ENCODE measurements at places on chromosomes 7 and 10.

DNA sequence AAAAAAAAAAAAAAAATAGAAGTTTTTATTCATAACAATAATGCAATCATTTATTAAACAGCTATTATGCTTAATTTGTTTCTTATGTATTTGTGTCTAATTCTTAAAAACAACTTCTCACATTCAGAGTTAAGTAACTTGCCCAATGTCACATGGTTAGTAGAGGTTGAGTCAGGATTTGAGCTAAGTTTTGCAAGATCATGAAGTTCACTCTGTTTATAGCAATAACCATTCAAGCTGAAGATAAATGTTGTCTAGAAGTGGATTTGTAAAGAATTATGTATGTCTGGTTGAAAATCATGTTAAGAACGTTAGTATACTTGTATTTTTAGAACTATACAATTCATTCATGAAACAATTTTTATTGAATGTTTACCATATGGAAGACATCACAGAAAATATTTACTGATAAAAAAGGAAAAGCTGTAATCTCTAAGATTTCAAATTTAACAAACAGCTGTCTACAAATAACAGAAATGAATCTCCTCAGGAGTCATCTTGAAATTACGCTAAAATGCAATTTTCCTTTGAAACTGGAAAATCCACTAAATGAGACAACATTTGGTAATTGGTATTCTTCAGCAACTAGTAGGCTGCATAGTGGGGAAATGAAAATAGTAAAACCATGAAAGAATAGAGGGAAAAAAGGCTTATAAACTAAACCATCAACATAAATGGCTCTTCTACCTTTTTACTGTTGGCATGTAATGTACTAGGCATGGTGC lies 70.5 kb upstream of the AHR start:
- no peak for DNase-seq

- no peak for DNase-seq
Measured at GRCh38 chr7:46695051-46695708, 774.1 kb upstream of the IGFBP3 start.

- no peak for DNase-seq
Measured at GRCh38 chr10:95247200-95247880, 43.5 kb downstream of the PDLIM1 start.

- DNase-seq, result no peak
Measured at GRCh38 chr10:33237736-33238624, 96.5 kb downstream of the NRP1 start.

GRCh38 chr10:6269953-6270867 lies 67.5 kb downstream of the PFKFB3 start:
- DNase-seq, result peak; percentile 72

DNA sequence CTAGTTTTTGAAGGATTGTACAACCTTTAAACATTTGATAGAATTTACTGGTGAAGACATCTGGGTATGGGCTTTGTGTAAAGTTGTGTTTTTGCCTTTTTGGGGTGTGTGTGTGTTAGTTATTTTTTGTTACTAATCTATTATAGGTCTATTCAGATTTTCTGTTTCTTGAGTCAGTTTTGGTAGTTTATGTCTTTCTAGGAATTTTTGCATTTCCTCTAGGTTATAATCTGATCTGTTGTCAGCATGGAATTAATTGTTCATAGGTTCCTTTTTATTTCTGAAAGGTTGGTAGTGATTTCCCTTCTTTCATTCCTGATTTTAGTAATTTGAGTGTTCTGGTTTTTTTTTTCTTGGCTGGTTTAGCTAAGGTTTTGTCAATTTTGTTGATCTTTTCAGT lies 17.7 kb downstream of the SEPTIN7 start:
- no peak for DNase-seq

GRCh38 chr10:16570731-16571130 lies 49.1 kb upstream of the C1QL3 start:
- no peak for DNase-seq

DNA sequence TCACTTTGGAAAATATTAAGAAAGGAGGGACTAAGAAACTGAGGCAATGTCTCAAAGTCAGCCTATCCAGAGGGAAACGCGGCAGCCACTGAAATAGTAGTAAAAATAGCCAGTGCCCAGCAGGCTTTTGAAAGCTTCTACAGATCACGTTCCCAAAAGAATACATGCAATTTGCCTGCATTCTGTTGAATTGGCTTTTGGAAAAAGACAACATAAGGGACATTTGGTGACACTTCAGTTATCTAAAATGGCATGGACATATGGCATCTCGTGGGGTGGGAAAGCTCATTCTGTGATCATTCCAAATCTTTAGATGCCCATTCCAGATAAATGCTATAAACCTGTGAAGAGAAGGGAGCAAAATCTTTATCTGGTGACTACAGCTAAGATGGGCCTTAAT lies 82.8 kb upstream of the PDE1C start:
- no peak for DNase-seq

DNA sequence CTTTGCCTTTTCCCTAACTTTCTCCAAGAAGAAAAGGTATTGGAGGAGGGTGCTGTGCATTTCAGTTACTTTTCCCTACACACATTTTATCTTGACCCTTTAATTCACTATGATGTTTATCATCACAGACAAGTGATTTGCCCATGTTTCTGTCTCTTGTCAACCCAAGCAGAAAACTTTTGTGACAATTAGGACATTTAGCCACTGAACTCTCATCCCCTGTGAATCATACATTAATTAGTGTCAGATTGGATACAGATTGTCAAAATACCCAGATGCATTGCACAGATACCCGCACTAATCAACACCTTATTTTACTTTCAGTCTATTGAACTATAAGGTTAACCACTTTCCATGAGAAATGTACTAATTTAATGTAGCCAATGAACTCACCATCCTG lies 912.9 kb downstream of the SORCS1 start:
- DNase-seq, result no peak

DNA sequence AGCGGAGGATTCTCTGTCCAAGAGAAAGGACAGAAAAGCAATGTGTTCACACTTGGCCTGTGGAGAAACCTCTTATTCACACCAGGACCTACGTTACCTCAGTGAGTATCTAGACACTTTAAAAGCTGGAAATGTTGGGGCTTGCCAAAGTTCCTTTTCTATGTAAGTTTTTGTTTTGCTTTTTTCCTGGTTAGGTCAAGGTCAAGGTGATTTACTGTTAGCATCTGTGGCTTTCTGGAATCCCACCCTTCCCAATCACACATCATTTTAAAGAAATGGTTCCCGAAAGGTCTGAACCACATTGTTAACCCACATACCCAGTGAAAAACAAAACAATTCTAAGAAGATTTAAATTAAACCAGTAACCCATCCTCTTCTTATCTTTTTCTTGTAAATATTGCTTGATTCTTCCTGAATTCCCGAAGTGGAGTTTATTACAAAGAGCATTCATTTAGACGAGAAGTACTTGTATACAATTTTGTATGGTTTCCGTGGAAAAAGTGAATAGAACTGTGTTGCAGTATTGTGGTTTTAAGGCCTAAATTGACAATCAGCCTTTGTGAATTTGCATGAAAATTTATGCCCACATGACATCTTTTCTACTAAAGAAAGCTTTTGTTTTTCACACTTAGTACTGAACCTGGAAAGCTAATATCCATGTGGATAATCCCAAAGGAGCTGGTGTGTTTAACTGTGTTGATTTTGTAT lies 827.0 kb upstream of the IGFBP3 start:
- DNase-seq, result no peak

DNA sequence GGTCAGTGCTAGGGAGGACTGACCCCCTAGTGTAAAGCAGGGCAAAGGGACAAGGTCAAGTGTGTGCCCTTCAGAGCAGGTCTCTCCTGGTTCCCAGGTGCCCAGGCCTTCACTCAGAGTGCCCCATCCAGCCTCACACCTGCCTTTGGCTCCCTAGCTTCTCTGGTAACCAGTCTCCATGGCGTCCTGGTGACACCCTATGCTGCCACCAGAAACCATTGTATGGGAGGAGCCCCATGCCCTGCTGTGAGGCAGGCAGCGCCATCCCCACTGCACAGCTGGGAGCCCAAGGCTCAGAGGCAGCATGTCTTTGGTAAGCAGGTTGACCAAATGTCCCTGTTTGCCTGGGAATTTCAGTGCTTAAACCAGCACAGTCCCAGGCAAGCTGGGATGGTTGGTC lies 33.1 kb upstream of the HMX3 start:
- no peak for DNase-seq

DNA sequence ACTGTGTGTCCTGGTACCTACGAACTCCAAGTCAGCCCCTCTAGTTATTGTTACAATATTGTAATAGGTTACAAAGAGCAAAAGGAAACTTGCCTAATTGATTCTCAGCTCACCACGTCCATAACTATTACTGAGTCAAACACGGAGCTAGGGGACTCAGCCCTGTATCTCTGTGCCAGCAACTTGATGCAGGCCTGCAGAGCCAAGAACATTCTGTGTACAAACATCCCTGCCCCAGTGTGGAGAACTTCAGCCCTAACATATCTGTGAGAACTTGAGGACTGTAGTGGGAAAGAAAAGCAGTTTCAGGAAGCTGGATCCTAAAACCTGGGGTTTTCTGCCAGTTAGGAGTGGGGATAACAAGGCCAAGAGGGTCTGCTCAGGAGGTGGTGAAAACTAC lies 114.9 kb upstream of the PRSS58 start:
- DNase-seq, result no peak

- no peak for DNase-seq
Measured at GRCh38 chr10:114748241-114748640, 73.3 kb upstream of the FHIP2A start.

GRCh38 chr7:107692501-107692900 lies 31.9 kb downstream of the SLC26A4 start:
- DNase-seq, result no peak

DNA sequence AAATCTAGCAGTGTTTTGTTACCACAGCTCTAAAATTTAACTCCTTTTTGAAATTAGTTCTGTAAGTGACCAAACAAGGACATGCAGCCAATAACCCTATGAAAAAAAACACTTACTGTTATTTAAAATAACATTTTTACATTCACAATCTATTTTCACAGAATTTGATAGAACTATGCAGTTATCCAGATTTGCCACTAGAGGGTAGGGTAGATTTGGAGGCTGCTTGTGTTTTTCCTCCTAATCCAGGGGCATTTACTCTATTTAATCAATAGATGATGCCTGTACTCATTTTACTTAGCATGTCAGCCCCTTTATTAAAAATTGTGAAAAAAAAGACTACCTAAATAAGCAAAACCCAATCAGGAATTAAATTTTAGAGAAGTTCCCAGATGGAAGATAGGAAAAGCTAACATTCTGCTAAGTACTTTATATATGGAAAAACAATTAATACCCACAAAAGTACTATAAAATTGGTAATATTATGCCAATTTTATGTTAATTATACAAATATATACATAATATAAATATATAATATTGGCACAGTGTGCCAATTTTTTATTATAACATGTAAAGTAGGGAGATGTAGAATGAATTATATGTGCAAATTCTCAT lies 18.1 kb upstream of the LIPK start:
- DNase-seq, result peak; percentile 30

GRCh38 chr7:91945476-91945875 lies 4.8 kb downstream of the AKAP9 start:
- DNase-seq, result no peak

DNA sequence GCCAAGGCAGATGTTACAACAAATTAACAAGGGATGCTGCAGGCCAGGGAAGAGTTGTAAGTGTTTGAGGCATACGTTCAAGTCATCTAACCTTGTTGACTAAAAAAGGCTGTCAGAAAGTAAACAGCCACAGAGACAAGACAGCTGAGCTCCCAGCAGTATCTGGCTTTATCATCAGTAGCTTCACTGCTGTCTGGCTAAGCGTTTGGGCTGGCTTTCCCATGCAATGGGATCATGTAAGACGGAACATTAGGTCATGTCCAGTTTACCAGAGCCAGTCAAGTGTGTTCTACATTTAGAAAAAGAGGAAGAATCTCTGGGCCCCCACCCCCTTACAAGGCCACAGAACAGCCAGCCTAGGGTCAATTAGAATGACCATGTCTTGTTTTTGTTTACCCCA lies 51.3 kb upstream of the GSAP start:
- no peak for DNase-seq

DNA sequence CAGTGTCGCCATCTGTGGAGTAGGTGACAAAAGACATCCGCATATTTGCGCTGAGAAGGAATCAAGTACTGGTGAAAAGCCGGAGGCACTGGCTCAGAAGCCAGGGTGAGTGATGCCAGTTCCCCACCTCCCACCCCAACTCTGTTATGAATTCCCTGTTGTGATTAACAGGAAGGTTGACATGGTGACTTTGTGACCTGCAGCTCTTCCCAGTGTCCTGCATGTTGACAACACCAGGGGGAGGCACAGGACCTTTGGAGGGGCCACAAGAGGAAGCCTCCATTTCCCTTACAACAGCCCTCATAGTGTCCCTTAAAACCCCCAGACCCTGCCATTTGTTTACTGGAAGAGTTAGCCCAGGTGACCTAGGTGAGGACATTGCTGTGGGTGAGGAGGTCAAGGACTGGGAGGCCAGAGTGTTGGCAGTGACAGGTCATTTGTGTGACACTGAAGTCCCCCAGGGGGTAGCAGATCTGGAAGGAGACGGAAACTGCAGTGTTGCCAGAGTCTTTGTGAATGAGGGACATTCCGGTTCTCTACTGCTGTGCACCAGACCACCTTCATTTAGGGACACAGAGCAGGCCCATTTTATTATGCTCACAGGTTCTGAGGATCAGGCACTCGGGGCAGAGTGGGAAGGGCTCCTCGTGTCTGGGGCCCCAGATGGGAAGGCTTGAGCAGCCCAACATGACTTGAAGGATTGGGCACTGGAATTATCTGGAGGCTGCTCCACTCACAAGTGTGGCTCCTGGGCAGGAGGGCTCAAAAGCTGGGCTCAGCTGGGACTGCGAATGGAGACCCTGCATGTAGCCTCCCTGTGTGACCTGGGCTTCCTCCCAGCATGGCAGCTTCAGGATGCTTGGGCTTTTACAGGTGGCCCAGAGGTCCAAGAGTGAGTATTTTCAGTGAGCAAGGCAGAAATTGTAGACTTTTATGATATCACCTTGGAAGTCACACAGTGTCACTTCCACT lies 13.0 kb upstream of the ANTXRL start:
- no peak for DNase-seq

DNA sequence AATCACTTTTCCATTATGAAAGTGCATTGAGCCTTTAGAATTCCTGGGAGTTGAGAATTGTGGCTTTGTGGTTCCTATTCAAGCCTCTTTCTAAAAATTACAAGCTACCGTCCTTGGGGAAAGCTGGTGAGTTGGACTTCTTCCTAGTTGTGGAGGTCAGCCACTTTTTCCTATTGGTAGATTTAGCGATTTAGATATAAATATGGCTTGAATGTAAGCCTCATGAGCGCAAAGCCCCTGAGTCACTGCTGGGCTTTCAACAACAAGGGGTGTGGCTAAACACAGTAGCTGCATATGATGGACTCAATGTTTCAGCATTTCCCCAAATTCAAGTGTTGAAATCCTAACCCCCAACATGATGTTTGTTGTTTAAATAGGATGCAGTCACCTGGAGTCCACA lies 150.0 kb upstream of the IGFBP3 start:
- no peak for DNase-seq

All from CD4-positive, alpha-beta T cell treated with Interleukin-12 subunit alpha and Interleukin-12 subunit beta, for 1 hour (primary cell).